Germinal center (tissue), 1 donor: ENCODE measurements at places on chromosomes 5 and 9.

DNA sequence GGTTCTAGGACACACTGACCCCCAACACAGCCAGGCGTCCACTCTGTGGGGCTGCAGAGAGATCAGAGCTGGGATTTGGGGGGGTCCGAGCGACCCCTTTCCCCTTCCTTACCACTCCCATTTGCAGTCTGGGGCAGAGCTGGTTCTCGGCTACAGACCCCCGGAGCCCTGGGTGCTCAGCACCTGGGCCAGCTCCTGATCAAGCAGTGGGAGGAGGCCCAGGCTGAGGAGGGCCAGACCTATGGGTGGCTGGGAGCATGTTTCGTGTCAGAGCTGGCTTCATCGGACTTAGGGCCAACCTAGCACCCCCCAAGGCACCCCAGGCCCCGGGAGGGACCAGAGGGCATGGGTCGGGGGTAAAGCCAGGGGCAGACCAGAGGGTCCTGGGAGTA lies 7.6 kb downstream of the GRIN1 start:
- DNase-seq, result no peak

GRCh38 chr9:121744002-121744686 lies 92.7 kb downstream of the DAB2IP start:
- peak; percentile 79 for DNase-seq

GRCh38 chr9:119792242-119792641 lies 423.0 kb upstream of the BRINP1 start:
- no peak for DNase-seq

DNA sequence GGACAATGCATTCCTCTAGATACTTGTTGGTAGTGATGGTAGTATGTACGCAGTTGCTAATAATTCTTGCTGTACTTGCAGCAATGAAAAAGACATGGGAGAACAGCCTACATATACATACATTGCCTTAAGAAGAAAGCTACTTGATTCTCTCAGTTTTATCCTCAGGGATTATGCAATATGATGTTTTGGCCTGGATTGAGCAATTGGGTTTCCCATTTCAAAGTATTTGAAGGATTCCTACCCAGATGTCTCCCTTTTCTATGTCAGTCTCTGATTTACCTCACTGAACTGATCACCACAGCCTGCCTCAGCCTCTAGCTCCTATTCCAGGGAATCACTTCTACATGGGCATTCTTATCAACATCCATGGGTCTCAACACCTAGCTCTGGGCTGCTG lies 210.1 kb upstream of the CDH10 start:
- no peak for DNase-seq

GRCh38 chr9:128933731-128934130 lies 12.9 kb downstream of the PHYHD1 start:
- no peak for DNase-seq

DNA sequence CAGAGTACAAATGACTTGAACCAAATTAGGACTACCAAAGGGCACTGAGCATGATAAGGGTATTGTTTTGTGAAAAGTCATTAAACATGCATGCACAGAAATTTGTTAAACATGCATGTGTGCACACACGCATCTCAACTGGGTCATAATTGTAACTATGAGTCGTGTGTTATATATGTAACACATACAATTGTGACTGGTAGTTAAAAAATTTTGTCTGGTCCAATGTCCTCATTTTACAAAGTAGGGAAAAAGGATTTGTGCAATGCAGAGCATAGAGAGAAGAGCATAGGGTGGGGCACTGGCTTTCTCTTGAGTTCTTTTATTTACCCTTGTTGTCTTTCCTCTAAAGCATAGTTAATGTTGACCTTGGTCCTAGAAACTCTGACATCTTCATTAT lies 19.3 kb upstream of the IGFBPL1 start:
- no peak for DNase-seq

GRCh38 chr5:128216860-128217531 lies 133.4 kb downstream of the SLC12A2 start:
- DNase-seq, result no peak

- no peak for DNase-seq
These were observed 48.9 kb downstream of the BOD1 start for GRCh38 chr5:173567548-173567947.

- DNase-seq, result no peak
These were observed at the start of gene ACTBL2 for GRCh38 chr5:57482671-57483106. ACTBL2 (minus strand) TSS chr5:57482811; CDS start chr5:57482707, 104 bp downstream.

- DNase-seq, result no peak
These were observed 377.7 kb upstream of the IRX4 start for GRCh38 chr5:2260211-2261003.

- DNase-seq, result no peak
These were observed 229.5 kb downstream of the FAM114A2 start for GRCh38 chr5:153809166-153809565.

DNA sequence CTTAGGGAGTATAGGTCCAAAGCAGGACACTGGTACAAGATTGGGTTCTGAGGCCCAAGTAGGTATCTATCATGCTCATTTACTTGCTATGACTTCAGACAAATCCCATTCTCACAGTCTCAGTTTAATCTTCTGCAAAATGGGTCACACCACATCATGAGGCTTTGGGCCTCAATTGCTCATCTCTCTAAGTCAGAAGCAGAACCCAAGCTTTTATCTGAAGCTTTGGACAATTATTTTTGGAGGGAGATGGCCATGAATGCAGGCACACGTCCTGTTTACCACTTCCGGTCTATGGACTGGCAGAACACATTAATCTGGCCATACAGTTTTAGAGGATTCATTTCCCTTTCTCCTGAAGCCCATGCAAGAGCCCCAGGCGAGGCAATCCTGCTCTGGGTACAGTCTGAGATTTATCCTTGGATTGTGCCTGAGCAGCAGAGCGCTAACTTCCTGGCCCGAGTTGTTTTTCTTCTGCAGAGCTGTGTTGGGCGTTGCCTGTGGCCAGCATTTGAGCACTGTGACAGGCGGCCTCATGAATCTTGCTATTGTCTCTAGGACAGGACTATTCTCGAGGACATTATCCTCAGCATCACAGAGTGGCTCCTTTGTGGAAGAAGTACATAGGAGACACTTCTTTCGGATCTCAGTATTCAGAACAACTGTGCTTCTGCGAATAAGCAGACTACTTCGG lies 16.1 kb downstream of the SLC22A4 start:
- no peak for DNase-seq

DNA sequence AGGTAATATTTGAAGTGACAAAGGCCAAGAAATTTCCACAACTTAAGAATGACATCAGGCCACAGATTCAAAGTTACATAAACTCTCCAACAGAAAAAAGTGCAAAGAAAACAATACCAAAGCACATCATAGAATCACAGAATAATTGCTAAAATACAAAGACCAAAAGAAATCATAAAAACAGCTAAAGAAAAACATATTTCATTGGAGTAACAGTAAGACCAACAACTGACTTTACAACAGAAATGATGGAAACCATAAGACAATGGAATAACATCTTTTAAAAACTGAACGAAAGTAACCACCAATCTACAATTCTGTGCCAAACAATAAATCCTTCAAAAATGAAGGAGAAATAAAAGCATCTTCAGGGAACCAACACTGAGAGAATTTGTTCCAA lies 38.3 kb downstream of the ZDHHC21 start:
- no peak for DNase-seq

DNA sequence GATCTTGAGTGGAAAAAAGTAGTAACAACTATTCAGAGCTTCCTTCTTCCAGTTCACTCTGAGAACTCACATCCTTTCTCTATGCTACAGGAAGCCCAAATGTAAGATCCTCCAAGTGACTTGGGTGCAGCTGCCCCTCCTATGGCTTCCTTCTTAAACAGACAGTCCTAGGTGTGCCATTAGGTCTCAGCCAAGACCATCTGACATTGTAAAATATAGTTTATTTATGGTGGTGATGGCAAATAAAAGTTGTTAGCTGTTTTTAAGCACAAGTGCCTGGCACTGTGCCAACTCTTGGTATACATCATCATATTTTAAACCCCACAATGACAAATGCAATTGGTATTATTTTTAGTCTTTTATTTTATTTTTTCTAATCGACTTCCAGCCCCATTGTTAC lies 58.1 kb downstream of the TMEM252 start:
- DNase-seq, result no peak

DNA sequence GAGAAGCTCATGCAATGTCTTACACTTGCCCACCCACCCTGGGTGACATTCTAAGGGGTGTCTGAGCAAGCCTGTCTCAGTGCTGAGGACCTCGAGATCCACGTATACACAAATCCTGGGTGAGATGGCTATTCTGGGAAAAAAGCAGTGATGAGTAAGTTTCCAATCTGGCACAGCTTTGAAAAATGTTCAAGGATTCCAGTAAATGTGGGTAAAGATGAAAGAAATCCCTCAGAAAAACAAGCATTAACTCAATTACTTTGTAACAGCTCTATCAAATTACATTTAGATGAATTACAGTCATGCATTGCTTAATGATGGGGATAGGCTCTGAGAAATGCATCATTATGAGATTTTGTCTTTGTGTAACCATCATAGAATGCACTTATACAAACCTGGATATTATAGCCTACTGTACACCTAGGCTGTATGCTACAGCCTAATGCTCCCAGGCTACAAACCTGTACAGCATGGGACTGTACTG lies 26.9 kb downstream of the GOLM1 start:
- no peak for DNase-seq

GRCh38 chr5:172870715-172871461 lies 36.8 kb downstream of the ERGIC1 start:
- no peak for DNase-seq

GRCh38 chr5:148623741-148624140 lies 30.6 kb downstream of the HTR4 start:
- no peak for DNase-seq

GRCh38 chr5:120260651-120261050 lies 203.4 kb upstream of the PRR16 start:
- DNase-seq, result no peak

GRCh38 chr5:91228188-91228587 lies 154.9 kb downstream of the ARRDC3 start:
- DNase-seq, result no peak

- DNase-seq, result no peak
These were observed 179.0 kb upstream of the CDH9 start for GRCh38 chr5:27217155-27217956.

GRCh38 chr5:38466424-38467189 lies 89.8 kb downstream of the LIFR start:
- no peak for DNase-seq

- DNase-seq, result no peak
These were observed 34.1 kb downstream of the LMX1B start for GRCh38 chr9:126647585-126648411.

DNA sequence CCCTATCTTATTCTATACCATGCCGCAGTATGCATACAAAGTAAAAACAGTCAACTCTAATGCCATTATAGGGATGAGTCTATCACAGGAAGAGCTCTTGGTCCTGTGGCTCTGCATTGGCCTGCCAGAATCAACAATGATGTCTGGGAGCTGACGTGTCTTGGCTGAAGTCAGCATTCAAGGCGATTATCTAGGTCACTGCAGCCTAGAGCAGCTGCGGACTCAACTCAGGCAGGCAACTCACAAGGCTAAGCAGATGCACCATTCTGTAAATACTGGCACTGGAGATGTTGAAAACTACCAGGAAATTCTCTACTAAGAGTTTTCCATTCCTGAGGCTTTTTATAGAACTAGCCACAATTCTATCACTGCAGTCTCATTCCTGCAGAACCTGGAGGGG lies 13.3 kb downstream of the SPATA9 start:
- DNase-seq, result no peak

DNA sequence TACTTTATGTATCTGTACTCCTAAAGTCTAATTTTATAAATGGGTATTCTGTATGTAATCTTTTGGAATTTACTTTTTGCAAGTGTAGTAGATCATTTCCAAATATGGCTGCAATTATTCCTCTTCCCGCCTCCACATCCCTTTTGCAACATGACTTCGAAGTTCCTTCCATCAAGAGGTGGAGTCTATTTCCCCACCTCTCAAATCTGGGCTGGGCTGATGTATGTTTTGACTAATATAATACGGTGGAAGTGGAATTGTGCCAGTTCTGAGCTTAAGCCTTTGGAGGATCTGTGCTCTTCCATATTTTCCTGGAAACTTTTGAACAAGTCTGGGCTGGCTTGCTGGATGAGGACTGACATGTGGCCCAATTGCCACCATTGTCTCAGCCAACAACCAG lies 155.9 kb downstream of the FGF18 start:
- no peak for DNase-seq

DNA sequence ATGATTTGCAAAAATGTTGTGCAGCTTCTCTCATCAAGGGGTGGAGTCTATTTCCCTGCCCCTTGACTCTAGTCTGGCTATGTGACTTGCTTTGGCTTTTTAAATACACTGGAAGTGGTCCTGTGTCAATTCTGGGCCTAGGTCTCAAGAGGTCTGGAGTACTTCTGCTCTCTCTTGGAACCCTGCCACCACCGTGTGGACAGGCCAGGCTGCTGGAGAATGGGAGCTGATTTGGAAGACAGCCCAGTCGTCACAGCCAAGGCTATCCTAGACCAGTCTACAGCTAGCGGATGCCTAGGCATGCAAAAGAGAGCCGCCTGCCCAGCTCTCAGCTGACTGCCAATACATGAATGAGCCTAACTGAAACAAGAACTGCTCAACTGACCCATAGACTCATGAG lies 56.7 kb upstream of the CLINT1 start:
- no peak for DNase-seq

DNA sequence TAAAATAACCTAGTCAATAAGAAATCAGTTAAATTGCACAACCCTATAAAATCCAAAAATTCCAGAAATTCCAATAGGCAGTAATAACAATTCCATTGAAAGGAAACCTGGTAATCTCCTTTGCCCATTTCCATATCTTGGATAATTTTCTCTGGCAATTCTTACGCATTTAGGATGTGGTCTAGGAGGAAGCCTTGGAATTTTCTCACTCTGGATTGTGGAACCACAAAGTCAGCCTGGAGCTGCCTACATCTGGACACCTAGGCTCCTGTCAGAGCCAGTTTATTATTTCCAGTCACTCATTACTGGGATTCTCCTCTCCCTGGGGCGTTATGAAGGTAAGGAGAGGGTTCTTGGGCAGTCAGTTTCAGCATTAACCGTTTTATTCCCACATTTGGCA lies 40.3 kb upstream of the GNE start:
- DNase-seq, result no peak

DNA sequence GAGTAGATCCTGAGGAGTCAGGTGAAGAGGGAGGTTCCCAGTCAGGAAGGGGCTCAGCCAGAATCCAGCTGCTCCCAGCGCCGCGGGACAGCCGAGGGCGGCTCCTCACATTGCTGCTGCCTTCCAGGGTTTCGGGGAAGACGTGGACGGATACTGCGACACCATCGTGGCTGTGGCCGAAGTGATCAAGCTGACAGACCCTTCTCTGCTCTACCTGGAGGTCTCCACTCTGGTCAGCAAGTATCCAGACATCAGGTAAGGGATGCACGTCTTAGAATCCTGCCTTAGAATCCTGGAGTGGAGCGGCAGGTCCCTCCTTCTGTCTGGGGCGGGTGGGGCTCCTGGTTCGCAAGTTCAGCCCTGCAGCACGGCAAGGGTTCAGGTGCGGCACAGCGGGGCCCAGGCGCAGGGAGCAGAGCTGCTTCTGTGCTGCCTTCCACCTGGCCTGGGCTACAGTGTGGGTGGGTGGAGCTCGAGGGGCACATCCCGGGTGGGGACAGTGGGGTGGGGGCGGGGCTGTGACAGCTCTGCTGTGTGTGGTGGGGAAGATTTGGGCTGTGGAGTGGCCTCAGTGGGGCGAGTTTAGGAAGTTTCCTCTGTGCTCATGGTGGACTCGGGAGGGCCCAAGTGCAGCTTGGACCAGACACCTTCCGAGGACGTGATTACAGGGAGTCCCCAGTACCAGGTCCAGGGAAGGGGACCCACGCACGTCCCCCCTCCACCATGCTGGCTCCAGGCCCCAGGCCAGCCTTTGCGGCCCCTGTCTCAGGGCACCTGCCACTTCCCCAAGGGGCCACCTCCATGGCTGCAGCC lies 22.8 kb downstream of the EXOC3 start:
- no peak for DNase-seq
